Kidney (tissue), 22 donors: ENCODE measurements at places on chromosomes 11 and 22.

DNA sequence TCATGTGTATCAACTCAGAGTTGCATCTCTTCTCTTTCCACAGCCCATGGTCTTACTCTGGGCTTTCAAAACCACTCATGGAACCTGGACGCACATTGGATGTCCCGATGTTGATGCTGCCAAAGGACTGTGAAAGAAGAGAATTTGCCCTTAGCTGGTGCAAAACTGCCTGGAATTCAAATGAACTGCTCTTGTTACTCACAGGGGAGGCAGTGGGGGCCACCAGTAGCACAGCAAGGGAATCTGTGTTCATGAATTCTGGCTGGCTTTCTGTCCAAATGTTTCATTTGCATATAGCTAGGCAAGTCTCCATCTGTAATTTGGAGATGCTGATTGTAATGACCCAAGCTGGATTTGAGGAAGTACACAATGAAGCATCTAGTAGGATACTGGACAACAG, 24.9 kb downstream of the LMO2 start:
- no peak for DNase-seq

DNA sequence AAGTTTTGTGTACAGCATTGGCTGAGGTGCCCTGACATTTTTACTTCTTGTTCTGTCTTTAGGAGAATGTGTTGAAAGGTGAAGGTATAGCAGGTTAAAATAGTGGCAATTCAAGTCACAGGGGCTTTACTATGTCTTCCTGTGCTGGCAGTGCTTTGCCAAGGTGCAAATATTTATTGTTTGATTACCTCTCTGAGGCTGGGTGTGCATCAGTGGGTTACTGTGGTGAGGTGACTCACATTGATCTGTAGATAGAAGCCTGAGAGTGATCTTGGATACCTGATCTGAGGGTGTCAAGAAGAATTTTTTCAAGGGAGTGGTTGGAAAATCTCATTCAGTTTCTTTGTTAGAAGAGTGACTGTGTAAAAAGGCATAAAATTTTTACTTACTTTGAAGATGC, 90.0 kb downstream of the ARHGAP42 start:
- no peak for DNase-seq

DNA sequence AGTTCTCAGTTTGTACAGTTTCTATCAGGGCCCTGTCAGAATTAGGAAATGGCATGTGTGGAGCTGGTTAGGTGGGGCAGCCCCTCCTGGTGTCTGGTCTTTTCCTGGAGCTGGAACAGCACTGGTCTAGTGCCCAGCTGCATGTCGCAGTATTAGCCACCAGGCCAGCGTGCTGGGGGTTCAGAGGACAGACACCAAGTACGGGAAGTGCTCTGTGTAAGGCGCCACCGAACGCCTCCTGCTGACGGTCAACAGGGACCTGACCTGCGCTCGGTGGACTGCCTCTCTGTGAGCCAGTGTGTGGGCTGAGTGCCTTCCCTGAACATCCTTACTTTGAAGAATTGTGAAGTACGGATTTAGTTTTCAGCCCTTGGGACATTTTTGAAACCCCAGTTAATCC, 33.9 kb downstream of the AP2A2 start:
- DNase-seq, result no peak

DNA sequence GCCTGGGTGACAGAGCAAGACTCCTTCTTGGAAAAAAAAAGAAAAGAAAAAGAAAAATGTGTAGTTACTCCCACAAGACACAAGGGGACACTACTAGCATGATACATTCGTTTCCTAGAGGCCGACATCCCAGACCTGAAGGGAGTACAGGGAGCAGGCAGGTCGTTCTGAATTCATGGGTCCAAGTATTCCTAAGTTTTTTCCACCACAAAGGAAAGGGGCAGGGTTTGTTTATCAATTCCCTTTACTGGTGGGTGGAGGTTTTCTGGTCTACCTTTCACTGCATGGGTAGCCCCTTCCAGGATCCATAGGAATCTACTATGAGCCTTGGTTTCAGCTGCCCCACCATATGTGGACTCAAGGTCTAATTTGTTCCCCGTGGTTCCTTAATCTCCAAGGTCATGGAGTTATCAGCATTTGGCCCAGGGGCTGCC, 11.8 kb downstream of the TIGD3 start:
- peak; percentile 83 for DNase-seq

DNA sequence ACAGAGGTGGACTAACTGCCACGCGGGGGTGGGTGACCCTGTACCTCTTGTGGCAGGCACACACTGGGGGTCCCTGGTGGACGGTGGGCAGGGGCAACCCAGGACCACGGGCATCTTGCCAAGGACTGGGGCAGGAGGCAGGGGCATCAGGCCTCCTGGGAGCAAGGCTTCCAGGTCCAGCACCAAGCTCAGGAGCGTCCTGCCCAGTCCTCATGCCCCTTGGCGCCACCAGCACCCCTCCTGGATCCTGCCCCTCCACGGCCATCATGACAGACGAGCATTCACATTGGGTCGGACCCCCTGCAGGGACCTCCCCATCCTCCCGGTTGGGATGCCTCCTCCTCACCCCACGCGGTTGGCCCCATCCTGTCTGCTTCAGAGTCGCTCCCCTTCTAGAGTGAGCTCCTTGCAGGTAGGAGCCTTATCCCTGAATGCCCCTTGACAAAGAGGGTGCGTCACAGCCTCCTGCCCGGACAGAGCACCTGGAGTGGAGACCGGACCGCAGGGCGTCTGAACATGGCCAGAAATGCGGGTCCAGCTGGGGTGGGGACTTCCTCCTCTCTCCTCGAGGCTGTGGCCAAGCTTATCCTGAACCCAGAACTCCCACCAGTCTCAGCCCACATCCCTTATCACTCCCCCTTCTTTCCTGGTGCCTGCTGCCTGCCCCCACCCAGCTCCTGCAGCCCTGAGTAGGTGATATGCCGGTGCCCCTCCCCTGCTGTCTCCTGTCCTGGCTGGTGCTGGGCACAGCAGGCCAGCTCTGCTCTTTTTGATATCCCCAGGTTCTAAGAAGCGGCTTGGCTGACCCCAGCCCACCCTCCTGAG, 40.3 kb downstream of the IGF2 start:
- no peak for DNase-seq
